Stimulated activated CD8-positive, alpha-beta memory T cell treated with anti-CD3 and anti-CD28 coated beads, Interleukin-7, amount 100 ng/mL, for 1 hour (primary cell): ENCODE measurements at places on chromosomes 5 and 9.

DNA sequence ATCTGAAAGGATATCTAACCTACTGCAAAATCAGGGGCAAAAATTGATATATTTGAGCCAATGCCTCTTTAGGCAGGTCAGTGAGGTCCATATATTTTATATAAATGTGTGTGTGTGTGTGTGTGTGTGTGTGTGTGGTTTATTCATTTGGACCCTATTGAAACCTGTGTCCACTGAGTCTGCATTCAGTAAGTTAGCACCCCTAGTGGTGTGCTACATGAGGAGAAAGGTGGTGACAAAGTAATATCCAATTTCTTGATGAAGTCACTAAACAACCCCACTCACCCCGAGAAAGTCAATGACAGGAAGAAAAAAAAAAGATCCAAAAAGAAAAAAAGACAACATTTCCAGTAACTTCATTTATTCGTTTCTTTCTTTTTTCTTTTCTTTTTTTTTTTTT lies 4.1 kb downstream of the FBXW11 start:
- no peak for DNase-seq

DNA sequence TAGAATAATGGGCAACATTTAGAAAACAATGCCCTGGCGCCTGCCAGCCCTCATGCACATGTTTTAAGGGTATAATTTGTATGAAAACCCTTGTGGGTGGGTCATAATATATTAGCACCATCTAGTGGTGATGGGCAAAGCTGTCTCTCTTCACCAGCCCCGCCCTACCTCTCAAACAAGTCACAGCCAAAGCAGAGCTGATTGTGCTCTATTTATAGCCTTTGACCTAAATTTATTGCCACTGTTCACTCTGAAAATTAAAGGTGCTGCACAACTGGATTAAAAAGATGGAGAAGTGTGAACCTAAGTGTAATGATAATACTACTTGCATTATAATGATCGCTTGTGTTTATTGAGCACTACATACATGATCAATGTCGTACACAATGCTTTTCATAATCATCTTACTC lies 131.9 kb upstream of the ANKH start:
- DNase-seq: peak; percentile 19

DNA sequence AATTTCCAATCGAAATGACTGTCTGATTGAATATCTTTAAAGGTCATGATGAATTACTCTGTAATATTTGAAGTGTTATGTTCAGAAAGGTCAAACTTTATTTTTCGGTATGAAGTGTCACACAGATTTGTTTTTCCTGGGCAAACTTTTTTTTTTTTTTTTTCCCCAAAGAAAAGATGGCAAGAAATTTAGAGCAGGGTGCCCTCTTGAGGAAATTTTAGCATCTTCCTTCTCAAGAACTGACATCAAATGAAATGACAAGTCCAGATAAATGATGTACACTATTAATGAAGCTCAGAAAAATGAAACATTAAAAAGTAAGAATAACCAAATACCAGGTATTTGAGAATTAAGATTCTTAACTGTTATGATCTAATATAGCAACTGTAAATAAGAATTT lies 123.6 kb downstream of the INVS start:
- DNase-seq: no peak

DNA sequence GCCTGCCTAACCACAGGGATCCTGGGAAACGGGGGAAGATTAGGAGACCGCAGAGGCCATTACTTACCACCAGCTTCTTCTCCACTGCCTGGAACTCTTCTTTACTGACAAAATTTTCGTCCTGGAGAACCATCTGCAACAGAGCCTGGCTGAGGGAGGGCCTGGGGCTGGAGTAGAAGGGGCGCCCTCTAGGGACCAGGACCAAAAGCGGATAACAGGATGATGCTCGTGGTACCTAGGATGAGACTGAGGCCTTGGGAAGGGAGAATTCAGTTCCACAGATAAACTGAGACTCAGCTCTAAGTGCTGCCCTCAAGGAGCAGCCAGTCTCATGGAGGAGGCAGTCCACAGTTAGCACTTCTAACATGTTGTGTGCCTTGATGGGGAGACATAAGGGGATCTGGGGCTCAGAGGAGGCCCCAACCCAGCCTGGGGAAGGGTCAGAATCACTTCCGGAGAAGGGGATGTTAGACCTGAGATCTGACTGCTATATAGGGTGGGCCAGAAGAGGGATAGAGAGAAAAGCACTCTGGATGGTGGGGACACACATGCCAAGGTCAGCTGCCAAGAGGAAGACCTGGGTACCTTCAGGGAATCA lies 1.2 kb downstream of the SPATA24 start:
- no peak for DNase-seq

DNA sequence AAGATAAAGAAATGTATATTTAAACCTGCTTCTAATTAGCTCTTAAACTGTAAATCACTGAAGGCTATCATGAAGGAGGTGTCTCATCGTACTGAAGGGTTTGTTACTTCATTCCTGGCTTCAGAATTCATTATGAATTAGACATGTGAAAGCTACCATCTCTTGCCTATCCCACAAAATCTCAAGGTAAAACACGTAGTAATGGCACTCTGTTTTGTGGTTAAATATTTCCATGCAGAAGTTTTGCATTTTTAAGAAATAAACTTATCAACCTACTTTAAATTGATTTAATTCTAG lies 490.7 kb upstream of the NUDT12 start:
- DNase-seq: no peak

DNA sequence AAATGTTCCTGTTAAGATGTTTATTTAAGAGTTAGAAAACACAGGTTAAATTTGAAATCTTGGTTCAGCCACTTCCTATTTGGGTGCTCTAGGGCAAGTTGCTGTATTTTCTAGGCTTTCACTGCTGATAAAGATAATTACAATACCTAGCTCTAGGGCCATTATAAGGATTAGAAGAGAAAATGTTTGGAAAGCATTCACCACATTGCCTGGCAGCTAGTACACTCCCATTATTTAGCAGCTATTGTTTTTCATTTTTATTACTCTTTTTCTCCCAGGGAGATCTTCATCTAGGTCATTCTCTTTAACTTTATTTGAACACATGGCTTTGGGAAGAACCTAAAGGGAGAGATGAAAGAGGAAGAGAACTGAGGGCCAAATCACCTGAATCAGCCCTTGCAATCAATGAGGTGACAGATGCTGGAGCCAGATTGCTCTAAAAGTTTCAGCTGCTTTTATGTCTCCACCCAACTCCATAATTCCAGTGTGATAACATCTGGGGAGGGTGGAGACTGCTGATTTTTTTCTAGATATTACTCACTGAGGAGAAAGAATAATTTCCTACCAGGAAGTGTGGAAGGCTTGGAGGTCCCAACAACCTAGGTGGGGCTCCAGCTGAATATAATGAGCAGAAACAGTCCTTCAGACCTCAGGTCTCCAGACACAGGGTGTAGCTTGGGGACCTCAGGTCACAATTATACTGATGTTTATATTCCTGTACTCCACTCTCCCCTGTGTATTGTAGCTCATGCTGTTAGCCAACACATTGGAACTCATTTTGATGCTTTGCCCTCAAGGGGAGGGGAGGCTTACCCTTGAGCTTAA lies 640.0 kb downstream of the RAB3C start:
- no peak for DNase-seq

GRCh38 chr5:56314529-56314928 lies 81.4 kb upstream of the ANKRD55 start:
- DNase-seq: no peak

- DNase-seq: peak; percentile 68
Measured at GRCh38 chr9:137095664-137096517, 9.1 kb downstream of the MAN1B1 start.

- no peak for DNase-seq
Measured at GRCh38 chr9:71524996-71525580, 243.2 kb downstream of the CEMIP2 start.

DNA sequence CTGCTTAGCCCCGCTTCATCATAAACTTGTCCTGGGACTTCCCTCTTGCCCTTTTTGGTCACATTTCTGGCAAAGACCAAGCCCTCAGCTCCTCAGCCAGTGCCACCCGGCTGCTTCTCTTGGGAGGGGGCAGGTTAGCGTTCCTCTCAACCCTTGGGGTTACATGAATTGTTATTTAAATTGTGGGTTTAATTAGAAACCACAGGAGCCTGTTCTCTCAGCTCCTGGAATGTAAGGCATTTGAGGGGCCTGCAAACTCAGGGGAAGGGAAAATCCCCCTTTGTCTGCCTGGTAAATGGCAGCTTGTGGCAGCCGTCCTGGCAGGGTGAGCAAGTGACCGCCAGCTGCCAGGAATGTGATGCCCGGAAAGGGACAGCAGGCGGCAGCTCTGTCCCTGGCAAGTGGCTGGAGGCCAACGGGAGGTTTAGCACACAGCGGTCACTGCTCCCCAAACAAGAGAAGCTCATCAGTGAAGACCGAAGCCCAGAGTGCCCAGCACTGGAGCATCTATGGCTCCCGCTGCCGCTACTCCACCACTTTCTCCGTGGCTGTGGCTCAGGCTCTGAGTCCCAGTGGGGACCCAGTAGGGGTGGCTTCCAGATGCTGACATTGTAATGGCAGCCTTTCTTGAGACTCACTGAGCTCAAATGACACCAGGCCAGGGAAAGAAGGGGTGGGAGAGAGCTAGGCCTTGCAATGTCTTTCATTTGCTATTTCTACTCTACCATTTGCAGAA lies 51.7 kb downstream of the SHB start:
- DNase-seq: no peak

DNA sequence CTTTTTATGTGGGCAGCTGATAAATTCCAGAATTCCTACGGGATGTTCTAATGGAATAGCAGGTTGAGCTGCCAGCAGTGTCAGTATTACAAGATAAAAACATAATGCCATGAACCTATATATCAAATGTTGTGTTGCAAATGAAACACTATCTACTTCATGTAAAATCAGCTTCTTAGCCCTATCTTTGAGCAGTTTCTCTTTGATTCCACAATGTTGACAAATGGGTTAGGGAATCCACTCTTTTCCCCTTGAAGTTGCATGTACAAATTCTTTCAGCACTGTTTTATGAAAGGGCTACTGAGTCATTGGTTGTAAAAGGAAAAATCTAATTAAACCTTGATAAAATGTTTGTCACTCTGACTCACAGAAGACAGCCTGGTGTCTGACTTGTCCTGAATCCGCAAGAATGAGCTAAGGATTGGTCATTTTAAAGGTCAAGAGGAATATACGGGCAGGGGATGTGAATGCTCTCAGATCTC lies 950.6 kb upstream of the NUDT12 start:
- no peak for DNase-seq

GRCh38 chr9:134393582-134394280 lies 67.5 kb downstream of the RXRA start:
- no peak for DNase-seq

- DNase-seq: peak; percentile 13
Measured at GRCh38 chr5:1445313-1445688, at the start of gene SLC6A3. Gene SLC6A3, minus strand, starts transcription at chr5:1445440. Its CDS starts 2,243 bp downstream, at chr5:1443197.

DNA sequence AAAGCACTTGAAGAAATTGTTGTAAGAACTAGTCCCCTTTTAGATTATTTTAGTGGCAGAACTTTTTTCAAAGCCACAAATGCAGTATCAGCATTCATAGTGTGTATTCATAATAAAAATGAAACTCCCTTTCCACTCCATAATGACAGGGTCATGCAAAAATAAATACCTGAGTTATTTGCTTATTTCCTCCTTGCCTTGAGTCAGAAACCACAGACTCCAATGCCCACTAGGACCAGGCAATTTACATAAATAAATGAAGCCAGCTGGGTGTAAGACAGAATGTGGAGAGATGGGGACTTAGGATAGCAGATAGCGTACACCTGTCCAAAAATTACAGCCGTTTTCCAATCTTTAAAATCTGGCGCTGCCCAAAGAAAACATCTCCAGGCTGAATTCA lies 417.8 kb downstream of the TMEM161B start:
- DNase-seq: no peak

DNA sequence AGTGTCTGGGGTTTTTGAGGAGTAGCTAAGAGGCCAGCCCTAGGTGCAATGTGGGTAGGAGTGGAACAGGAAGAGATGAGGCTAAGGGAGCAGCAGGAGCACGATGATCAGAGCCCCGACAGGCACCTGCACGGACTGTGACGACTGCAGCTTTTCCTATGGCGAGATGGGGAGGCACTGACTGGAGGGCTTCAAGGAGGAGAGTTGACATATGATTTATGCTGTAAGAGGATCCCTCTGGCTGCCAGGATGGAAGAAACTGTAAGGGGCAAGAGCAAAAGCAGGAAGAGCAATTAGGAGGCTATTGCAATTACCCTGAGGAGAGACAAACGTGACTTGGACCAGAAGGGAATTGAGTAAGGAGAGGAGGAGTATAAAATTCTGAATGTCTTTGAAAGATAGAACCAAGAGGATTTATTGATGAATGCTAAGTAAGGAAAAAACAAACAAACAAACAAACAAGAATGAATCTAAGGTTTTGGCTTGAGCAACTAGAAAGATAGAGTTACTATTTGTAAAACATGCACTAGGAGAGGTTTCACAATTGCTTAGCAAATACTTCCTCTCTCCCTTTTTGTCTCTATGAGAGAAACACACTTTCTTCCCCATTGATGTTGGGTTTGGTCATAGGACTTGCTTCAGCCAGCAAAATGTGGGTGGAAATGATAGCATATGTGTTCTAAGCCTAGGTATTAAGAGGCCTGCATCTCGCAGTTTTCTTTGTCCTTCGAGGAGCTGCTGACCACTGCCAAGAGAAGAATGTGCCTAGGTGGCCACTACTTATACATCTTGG lies 32.9 kb downstream of the TRPC7 start:
- DNase-seq: no peak

GRCh38 chr9:129323376-129323998 lies 145.4 kb upstream of the IER5L start:
- DNase-seq: no peak

- no peak for DNase-seq
Measured at GRCh38 chr5:74452856-74453255, 187.7 kb downstream of the ENC1 start.

DNA sequence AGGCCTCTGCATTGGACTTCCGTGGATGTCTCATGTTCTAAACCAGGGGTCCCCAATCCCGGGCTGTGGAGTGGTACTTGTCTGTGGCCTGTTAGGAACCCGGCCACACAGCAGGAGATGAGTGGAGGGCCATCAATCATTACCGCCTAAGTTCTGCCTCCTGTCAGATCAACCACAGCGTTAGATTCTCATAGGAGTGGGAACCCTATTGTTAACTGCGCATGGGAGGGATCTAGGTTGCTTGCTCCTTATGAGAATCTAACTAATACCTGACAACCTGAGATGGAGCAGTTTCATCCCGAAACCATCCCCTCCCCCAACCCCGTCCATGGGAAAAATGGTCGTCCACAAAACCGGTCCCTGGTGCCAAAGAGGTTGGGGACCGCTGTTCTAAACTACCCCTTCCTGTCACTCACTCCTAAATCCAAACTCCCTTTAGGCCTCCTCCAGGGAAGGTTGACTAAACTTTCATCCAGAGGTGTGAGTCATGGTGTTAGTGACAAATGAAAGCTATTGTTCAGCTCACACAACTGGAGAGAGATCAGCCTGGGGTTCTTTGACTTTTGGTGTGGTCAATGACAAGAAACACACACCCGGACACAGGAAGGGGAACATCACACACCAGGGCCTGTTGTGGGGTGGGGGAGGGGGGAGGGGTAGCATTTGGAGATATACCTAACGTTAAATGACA lies 9.5 kb downstream of the KCNV2 start:
- no peak for DNase-seq

- no peak for DNase-seq
Measured at GRCh38 chr5:151427258-151427657, 20.1 kb upstream of the SLC36A1 start.

GRCh38 chr9:36101916-36102741 lies 34.4 kb upstream of the GLIPR2 start:
- no peak for DNase-seq

GRCh38 chr5:156534085-156534484 lies 207.1 kb downstream of the SGCD start:
- DNase-seq: no peak
